H1 (cell line): ENCODE measurements at places on chromosomes 4 and X.
A peak's percentile ranks its signal among the peaks of the same experiment; 100 is the strongest.

DNA sequence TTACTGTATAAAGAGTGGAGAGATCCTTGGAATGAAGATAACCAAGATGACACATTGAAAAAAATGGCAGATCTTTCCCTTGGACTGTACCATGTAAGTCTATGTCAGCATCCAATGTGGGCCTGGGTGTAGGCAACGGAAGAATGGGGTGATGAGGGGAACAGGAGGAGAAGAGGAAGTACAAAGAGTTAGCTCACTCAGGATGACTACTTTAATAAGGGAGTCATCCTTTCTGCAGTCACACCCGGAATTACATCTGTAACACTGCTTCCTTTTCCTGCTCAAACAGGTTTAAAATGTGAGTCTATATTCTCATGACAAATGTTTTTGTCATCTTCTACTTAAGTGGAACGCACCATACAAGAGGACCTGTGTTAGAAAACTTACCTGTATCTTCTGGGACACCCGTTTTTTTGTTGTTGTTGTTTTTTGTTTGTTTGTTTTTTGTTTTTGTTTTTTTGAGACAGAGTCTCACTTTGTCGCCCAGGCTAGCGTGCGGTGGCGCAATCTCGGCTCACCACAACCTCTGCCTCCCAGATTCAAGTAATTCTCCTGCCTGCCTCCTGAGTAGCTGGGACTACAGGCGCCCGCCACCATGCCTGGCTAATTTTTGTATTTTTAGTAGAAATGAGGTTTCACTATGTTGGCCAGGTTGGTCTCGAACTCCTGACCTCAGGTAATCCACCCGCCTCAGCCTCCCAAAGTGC lies 18.0 kb downstream of the HPSE start:
- DNase-seq, result no peak

DNA sequence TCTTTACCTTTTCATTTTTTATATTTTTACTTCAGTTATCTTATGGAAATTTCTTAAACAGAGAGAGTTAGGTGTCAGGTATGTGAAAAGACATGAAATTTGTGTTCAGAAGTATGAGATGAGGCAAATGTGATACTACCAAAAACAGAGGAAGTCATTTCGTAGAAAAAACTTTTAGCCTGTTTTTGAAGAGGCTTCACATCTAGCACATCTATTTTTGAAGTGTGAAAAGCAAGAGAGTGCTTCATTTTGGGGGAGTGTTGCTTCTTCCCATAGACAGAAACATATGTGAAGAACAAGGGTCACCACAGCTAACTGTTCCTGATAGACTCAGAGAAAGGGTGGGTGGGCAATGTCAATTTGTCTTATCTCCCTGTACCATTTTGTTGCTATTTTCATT lies 125.3 kb downstream of the TET2 start:
- DNase-seq, result no peak

- DNase-seq, result no peak
These were observed 133.4 kb upstream of the TTC29 start for GRCh38 chr4:147078875-147079658.

DNA sequence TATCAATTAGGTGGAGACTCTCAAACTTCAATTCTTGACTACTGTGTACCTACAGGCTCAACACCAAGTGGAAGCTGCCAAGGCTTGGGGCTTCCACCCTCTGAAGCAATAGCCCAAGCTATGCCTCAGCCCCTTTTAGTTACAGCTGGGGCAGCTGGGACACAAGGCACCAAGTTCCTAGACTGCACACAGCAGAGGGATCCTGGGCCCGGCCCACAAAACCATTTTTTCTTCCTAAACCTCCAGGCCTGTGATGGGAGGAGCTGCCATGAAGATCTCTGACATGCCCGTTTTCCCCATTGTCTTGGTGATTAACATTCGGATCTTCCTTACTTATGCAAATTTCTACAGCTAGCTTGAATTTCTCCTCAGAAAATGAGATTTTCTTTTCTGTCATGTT lies 3.4 kb upstream of the UGDH start:
- DNase-seq, result no peak

- DNase-seq, result no peak
These were observed 539.8 kb upstream of the ARX start for GRCh38 chrX:25555521-25555920.

GRCh38 chrX:8672176-8672575 lies 59.8 kb downstream of the ANOS1 start:
- no peak for DNase-seq

GRCh38 chr4:186283311-186283710 lies 17.3 kb downstream of the F11 start:
- DNase-seq, result no peak

GRCh38 chrX:103687696-103688201 lies 1.2 kb upstream of the MORF4L2 start:
- peak; percentile 34 for DNase-seq
